ENCODE measurements at places on chromosomes 6 and 20.

DNA sequence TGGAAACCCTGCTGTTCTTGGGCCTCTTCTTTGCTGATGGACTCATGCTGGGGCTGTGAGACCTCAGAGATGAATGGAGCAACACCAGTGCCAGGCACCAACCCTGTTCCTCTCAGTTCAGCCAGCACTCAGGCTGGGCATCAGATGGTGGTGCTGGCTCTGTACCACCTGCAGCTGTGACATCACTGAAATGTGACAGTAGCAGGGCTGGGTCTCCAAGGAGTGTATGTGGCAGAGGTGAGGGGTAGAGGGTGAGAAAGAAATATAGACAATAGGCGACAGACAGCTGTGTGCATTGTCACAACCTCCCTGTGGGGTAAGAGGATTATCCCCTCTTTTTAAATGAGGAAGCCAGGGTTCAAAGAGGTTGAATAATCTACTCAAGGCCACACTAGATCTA is at the start of gene TP53TG5:
Gene TP53TG5, minus strand, starts transcription at position 135 of the 400 bp plus-strand sequence. Its CDS starts 89 bp downstream, at position 46.
- no peak for DNase-seq

DNA sequence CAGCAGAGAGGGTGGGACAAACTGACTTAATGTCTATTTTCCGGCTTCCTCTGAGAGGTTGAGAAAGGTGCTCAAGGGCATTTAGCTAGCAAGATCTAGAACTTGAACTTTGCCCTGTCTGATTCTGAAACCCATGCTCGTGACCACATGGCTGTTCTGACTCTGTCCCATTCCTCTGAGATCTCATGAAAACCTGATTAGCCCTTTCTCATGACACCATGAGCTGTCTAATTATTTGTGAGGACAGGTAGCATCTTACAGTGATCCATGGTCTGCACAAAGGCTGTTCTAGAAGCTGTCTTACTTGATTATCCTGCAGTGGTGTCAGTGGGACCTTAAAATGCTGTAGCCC is 89.6 kb upstream of the TOX2 start:
- DNase-seq: no peak

GRCh38 chr20:12177657-12178293 is 260.1 kb downstream of the BTBD3 start:
- DNase-seq: no peak

GRCh38 chr20:59131551-59132285 is 31.9 kb upstream of the ZNF831 start:
- no peak for DNase-seq

DNA sequence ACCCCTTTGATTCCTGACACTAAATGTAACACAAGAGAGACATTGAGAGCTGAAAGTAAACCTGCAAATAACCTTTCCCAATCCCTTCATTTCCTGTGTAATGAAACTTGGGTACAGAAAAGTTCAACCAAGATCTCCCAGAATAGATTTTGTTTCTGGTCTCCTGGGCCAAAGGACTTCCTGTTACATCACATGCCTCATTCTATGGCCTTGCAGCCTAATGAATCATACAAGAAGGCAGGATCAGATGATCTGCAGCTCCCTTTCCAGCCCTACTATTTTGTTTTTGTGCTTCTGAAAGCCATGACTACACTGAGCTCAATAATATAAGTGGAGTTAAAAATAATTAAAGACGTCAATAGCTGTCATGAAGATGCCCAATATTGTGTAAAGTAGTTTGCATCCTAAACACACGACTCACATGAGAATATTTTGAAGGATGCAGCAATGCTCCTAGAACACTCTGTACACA is 73.4 kb upstream of the NOX3 start:
- DNase-seq: no peak

DNA sequence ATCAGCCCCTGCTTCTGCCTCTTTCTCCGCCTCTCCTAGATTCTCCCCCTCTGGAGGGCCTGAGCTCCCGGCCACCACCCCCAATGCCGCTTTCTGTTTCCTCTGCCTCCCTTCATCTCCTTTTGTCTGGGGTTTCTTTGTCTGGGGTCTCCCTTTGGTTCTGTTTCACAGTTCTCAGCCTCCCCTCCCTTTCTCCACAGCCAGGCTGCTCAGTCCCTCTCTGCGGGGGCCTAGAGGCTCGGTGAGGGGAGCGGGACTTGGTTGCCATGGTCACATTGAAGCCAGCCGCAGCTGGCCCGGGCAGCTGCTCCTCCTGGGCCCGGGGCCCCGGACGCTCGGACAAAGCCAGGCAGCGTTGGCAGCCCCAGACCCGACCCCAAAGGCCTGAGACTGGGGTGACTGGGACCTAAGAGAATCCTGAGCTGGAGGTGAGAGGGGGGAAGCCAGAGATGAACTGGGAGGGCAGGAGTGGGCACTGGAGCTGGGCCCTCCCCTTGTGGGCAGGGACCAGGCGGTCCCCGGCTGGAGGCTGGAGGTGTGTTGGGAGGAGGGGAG is 3.5 kb upstream of the DDR1 start:
- no peak for DNase-seq

- DNase-seq: no peak
Observed at GRCh38 chr6:22254886-22255285, 42.0 kb downstream of the PRL start.

DNA sequence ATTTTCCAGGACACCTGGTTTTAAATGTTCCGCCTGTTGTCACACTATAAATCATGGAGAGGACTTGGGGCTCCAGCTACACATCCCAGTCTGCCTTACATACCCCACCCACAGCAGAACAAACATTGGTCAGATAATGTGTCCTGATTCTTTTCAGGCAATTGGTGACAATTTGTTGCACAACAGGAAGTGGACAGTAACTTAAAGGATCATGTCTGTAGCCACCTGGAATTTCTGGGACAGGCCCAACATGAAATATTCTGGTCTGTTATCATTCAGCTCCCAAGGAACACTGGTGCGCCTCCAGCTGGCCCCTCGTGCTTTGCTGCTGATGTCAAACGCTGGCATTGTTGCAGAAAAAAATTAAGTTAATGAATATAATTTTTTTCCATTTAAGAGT is 117.2 kb downstream of the SOBP start:
- no peak for DNase-seq

DNA sequence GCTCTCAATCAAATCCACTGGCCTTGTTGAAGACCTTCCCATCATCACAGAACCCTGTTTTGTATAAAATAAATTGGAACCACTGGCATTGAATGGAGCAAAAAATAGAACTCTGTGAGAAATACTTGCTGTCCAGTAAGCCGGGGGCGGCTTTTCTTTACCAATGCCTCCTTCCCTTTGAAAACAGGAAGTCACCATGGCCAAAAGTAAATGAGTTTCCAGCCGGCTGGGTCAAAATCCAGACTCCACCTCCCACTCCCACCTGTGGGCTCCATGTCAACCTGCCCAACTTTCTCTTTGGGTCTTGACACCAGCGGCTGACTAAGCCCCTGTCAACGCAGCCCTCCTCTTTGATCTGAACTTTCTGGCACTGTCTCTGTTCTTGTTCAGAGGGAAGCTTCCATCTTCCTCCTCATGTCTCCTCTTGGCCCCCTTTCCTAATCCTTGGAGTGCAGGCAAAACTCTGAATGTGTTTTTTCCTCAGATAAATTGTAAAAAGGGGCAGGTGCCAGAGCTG is 95.2 kb downstream of the TFAP2C start:
- DNase-seq: no peak

DNA sequence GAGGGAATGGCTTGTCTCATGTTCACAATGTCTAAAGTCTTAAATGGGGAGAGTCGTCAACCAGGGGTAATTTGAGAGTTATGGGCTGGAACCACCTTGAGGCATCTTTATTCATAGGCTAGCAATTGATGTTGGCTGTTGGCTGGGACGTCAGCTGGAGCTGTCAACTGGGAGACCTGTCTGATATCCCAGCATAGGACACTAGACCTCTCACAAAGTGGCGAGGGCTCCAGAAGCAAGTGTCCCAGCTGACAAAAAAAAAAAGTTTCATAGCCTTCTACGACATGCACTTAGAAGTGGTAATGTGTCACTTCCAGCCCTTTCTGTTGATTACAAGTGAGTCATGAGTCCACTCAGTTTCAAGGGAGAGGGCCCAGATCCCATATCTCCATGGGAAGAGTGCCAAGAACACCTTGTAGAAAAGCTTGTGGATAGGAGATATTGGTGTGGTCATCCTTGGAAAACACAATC is 278.0 kb downstream of the ESR1 start:
- no peak for DNase-seq

GRCh38 chr6:46876126-46876525 is 45.6 kb downstream of the ADGRF5 start:
- DNase-seq: no peak

DNA sequence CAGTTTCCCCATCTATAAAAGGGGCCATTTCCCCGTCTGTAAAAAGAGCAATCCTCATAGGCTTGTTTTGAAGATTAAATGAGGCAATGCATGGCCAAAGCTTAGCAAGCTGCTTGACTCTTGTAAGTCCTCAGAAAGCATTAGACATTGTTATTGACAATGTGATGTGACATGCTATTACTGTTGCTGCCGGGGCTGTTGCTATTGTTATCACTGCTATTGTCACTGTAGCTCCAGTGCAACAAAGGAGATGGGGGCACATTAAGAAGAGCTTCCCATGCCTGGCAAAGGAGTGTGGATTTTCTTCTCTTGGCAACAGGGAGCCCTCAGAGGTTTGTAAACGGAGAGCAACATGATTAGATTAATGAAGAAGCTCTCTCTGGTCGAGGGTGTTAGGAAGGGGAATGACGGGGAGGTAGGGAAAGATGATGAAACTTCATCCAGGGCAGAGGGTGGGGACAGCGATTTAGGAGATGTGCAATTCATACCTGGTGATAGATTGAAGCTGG is 33.1 kb upstream of the FAM83D start:
- DNase-seq: no peak

GRCh38 chr6:62980093-62980492 is 231.2 kb upstream of the FKBP1C start:
- DNase-seq: no peak

GRCh38 chr20:53833333-53834061 is 236.9 kb downstream of the BCAS1 start:
- DNase-seq: no peak

- no peak for DNase-seq
Observed at GRCh38 chr20:11200423-11200822, 526.6 kb upstream of the JAG1 start.

- DNase-seq: no peak
Observed at GRCh38 chr6:128179876-128180438, 279.1 kb upstream of the THEMIS start.

- no peak for DNase-seq
Observed at GRCh38 chr6:122007339-122007738, 392.1 kb upstream of the HSF2 start.

DNA sequence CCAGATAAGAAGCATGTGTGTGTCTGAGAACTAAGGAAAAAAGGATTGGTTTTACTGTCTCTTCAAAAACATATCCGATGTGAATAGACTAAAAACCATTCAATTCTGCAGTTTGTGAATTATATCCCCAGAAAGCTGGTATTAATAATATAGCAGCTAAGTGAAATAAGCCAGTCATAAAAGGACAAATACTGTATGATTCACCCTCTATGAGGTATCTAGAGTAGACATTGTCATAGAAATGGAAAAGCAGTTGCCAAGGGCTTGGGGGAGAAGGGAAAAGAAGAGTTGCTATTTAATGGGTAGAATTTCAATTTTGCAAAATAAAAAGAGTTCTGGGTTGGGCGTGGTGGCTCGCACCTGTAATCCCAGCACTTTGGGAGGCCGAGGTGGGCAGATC is 137.5 kb downstream of the ATXN1 start:
- DNase-seq: no peak

- DNase-seq: no peak
Observed at GRCh38 chr6:42389736-42390135, 62.0 kb downstream of the TRERF1 start.

DNA sequence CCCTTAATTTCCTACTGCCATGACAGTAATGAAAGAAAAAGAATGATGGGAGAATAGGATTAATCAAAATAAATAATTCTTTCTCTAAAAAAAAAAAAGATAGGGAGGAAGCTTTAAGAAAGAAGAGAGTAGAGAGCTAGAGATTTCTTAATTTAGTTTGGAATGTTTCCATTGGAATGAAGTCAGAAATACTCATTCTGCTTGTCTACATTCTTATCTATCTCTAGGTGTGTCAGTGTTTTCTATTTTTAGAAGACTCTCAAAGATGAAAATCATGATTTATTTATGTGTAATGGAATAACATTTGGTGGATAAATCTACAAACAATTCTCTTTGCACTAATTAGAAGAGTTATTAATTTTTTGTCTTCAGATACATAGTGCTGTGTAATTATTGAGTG is 38.0 kb upstream of the HIVEP1 start:
- DNase-seq: no peak

DNA sequence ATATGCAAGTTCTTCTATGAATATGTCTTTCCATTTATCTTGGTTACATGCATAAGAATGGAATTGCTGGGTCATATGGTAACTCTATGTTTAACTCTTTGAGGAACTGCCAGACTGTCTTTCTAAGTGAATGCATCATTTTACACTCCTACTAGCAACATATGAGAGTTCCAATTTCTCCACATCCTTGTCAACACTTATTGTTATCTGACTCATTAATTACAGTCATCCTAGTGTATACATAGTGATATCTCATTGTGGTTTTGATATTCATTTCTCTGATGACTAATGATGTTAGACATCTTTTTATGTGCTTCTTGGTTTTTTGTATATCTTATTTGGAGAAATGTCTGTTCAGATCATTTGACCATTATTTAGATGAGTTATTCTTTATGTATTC is 96.7 kb upstream of the LAMP5 start:
- DNase-seq: no peak

GRCh38 chr6:8391934-8392333 is 43.4 kb downstream of the SLC35B3 start:
- no peak for DNase-seq

GRCh38 chr20:55205665-55206064 is 730.3 kb downstream of the DOK5 start:
- DNase-seq: no peak

DNA sequence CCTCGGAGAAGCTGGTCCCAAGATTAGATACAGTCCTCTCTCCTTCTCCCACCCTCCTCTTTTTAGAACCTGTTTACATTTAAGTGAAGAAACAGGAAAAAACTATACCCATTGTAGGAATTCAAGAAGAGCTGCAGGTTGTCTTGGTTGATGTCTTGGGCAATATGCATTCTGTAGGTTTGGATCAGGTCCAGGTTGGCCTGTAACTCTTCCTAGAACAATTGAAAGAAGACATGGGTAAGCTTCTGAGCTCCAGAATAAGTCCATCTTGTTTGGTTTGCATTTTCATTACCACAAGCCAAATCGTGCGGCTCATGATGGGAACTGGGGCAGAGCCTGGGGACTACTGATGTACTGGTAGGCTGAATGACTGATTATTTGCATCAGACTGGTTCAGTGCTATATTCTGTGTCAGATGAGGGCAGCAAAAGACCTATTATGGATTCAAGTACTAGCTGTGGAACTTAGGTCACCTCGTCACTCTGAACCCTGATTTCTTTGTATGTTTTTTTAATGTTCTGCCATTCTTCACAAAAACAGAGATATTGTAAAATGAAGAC is 20.3 kb upstream of the SLA2 start:
- no peak for DNase-seq

Measured in NCI-H187 treated with DMSO at 0.1 percent for 48 hours (cell line).